Stimulated activated CD4-positive, alpha-beta T cell treated with anti-CD3 and anti-CD28 coated beads, Interleukin-4, amount 100 ng/mL, for 24 hours (primary cell): ENCODE measurements at places on chromosomes 1 and 21.

DNA sequence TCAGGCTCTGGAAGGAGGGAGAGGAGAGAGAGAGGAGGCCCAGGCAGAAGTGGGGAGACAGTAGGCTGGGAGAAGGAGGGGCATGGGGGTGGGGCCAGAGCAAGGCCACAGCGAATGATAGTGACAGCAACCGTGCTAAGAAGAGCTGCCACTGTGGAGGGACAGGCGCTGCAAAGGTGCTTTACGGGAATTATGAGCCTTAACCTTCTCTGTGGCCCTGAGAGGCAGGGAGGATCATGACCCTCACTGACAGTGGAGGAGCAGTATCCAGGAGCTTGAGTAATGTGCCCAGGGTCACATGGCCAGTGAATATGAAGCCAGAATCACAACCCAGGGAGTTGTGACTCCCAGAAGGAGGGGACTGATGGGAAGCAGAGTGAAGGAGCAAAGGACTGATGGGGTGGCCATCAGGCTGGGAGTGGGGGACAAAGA lies 53.4 kb upstream of the RPL11 start:
- no peak for DNase-seq

DNA sequence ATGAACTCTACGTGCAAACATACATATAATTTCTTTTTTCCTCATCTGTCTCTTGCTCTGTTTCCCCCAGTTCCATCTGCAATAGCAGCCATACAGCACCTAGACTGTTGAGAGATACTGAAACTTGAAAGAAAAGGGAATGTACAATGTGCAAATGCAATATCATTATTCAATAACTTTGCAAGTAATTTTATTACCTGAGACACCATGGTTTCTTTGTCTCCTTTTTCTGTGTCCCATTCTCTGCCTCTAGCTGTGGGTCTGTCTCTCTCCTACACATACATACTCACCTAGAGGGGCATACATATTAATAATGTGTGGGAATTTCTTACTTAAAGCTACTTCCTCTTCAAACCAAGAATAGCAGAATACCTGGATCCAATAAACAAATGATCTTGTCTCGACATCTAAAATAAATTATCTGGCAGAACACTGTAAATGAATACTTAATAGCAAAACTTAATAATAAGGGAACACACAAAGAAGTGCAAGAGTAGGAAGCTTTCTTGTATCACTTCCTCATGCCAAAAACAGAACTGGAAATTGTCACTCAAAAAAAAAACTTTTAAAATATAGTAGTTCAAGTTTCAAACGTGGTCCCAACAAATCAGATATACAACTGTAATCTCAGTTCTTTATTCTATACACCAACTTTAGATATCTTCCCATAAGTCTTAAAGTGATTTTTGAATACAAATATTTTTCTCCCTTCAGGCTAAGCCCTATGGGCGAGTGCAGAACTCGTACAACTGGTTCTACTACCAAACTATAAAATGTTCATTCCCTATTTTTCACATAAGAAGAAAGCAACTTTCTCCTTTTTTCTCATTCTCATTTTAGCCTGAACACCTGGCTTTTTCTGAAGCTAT lies 194.6 kb downstream of the NRIP1 start:
- no peak for DNase-seq

- DNase-seq = peak; percentile 28
These were observed 35.3 kb upstream of the CACYBP start for GRCh38 chr1:174964261-174964971.

GRCh38 chr1:24725209-24725651 lies 20.0 kb upstream of the CLIC4 start:
- DNase-seq = no peak

DNA sequence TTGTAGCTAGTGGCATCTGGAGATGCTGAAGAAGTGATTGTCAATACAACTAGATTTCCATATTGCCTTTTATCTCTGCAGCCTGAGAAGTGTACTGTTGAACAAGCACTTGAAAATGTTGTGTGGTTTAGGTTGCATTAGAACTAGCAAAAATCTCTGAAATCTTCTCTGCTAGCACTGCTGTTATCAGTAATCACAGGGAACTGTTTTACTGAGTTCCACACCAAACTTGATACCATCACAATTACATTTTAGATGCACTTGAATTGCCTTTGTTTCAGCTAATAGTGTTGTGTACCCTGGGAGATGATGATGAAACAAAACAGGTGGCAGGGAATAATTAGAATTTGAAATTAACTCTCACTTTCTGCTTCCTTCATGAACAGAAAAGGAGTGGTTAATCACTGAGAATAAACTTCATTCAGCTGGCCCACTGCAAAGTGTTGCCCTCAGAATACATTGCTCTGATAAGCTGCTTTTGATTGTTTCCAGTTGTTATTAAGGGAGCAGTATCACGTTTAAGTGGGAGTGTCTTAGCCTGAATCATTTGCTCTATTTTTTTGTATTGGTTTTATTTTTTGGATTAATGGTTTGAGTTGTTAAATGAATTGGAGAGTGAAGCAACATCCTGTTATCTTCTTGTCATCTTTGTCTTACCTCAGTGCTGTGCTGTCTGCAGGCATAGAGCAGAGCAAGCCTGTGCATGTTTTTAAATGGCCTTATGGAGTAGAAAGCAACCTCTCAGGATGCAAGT lies 13.0 kb downstream of the FAM20B start:
- no peak for DNase-seq

DNA sequence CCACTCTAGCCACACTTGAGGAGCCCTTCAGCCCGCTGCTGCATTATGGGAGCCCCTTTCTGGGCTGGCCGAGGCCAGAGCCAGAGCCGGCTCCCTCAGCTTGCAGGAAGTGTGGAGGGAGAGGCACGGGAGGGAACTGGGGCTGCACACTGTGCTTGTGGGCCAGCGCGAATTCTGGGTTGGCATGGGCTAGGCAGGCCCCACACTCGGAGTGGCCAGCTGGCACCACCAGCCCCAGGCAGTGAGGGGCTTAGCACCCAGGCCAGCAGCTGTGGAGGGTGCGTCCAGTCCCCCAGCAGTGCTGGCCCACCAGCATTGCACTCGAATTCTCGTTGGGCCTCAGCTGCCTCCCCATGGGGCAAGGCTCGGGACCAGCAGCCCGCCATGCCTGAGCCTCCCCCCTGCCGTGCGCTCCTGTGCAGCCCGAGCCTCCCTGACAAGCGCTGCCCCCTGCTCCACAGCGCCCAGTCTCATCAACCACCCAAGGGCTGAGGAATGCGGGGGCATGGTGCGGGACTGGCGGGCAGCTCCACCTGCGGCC lies 785.9 kb upstream of the TPTE start:
- no peak for DNase-seq

DNA sequence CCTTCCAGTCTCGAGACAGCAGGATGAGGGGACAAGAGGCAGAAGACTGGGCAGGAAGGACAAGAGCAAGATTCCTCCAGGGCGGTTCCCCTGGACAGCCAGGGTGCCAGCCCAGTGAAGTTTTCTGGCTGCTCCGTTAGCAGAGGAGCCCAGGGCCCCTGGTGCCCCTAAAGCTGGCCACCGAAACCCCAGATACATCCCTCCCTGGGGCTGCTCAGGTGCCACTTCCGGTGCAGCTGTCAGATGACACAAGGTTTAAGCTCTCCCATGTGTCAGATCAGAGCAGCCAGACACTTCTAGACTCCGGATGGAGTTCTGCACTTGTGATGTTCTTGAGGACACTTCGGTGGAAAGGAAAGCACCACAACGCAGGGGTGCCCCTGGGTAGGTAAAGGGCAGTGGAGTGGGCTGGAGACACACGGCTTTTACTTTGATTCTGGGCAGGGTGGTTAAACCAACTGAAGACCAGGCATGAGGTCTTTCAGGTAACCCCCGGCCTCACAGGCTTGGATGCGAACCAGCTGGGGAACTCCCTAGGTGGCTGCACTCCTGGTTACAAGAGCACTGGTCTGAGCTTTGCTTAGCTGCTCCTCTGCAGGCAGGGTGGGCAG lies 85.7 kb downstream of the ITPKB start:
- DNase-seq = peak; percentile 62

DNA sequence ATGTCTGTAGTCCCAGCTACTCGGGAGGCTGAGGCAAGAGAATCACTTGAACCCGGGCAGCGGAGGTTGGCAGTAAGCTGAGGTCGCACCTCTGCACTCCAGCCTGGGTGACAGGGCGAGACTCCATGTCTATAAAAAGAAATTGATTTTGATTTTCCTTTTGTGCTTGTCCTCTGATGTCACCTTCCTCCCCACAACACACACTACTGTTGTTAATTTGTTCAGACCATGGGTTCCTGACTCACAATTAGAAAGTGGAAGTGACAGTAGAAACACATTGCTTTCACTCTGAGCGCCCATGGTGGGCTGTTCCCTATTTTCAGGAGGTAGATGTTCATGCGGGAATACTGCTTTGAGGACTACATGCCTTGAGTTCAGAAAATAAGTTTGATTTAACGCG lies 165.5 kb upstream of the KCNJ6 start:
- no peak for DNase-seq

DNA sequence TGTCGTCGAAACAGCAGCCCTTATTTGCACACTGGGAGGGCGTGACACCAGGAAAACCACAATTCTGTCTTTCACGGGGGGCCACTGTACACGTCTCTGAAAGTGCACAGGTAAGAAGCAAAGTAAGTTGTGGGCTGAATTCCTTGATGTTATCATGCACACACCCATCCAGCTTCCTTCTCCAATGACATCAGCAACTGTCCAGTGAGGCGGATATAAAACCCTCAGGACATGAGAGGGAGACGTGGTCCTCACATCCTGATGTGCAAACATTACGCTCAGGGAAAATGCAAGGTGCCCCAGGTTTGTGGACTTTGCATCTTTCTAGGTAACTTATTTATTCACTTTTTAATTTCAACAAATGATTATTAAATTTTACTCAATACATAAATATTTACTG lies 3.0 kb downstream of the TFF1 start:
- no peak for DNase-seq

- no peak for DNase-seq
These were observed at the start of gene PLEKHN1 for GRCh38 chr1:966135-966703. Gene PLEKHN1, plus strand, starts transcription at chr1:966482. Its CDS starts 50 bp downstream, at chr1:966532.

GRCh38 chr1:226988334-226988666 lies 48.2 kb downstream of the COQ8A start:
- DNase-seq = no peak

GRCh38 chr1:27316860-27317259 lies 5.1 kb upstream of the TMEM222 start:
- no peak for DNase-seq

DNA sequence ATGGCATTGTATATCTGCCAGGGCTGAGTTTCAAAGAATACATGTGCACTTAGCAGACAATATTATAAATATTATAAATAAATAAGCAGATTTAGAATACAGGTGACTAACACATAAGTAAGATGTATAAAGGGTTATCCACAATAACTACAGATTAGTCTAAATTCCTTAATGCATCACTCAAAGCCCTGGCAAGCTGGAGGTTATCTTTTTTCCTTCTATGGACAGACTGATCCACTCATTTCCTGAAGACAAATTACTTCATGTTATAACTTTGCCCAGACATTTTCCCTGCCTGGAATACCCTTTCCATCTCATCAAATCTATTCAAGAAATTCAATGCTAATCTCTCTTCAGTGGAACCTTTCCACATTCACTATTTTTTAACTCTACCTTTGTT lies 38.8 kb downstream of the LUZP1 start:
- no peak for DNase-seq

DNA sequence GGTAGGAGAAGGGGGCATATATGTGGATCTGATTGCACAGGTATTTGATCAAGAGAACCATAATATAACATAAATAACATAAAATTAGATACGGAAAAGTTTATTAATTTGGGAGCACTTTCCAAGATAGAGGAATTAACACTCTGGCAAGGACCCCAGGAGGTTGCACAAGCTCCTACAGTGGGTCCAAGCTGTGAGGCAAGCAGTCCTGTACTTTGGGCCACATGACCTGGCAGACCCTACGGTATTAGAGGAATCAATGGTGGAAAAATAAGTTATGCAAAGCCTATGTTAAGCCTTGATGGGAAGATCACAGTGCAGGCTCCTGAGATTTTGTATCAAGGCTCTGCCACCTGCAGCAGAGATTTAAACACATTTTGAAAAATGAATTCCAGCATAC lies 220.1 kb downstream of the COL24A1 start:
- DNase-seq = no peak

DNA sequence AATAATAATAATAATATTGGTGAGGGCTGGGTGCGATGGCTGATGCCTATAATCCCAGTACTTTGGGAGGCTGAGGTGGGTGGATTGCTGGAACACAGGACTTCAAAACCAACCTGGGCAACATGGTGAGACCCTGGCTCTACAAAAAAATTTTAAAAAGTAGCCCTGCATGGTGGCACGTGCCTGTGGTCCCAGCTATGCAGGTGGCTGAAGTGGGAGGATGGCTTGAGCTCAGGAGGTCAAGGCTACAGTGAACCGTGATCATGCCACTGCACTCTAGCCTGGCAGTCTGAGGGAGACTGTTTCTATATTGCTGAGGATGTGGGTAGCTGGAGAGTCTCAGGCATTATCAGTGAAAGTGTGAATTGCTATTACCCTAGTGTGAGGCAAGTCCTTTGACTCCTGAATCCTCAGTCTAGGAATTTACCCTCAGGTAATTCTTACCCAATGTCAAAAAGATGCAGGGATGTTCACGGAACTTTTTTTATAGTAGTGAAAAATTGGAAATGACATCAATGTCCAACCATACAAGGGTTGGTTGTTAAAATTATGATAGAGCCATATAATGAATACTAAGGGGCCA lies 61.8 kb upstream of the RPL11 start:
- no peak for DNase-seq

DNA sequence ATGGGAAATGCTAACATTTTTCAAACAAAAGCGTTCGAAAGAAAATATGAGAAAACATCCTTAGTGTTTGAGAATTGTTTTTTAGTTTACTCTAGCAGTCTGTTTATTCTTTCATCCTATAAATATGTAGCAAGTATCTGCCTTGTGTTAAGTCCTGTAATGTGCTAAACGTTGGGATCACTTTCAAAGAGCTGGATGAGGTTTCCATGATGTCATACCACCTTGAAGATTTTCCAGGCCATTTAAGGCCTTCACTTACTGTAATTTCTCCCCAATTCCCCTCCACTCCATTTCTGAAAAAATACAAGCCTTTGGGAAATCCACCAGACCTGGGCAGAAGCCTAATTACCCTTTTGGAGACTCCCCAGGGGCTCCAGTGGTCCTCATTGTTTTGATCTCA lies 24.2 kb upstream of the CTBS start:
- no peak for DNase-seq

DNA sequence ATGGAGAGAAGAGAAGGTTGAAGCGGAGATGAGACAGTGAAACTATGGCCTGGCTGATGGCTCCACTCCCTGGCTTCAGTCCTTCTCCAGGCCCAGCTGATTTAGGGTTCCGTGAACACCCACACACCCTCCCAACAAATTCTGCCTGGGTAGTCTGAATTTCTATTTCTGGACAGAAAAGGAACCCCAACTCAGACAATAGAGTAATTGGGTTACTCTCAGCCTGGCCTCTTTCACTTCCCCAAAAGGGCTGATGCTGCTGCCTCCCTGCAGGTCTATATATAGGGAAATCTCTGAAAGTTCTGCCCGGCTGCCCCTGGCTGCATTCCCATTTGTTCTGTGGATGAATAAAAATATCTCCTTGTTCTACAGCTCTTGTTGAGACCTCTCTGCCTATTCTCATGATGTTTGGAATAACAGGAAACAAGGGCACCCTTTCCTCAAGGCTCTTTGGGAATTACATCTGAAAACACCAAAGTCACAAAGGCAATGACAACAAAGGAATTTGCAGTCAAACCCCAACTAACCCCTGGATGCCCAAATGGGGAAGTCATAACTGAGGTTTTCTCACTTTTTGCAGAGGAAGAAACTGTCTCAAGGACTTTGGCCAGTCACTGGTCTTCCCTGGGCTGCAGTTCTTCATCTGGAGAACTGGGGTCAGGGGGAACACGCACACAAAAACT lies 11.4 kb upstream of the ZSCAN20 start:
- DNase-seq = no peak

GRCh38 chr1:78913950-78914349 lies 92.6 kb downstream of the ADGRL4 start:
- no peak for DNase-seq

- no peak for DNase-seq
These were observed 12.9 kb downstream of the DPYD start for GRCh38 chr1:97907886-97908285.
